ENCODE measurements at places on chromosomes 3 and 15. TPM values are rescaled to one million over a fixed set of nuclear protein-coding genes. Genes with fewer than 3 reads are reported as not detected.
A peak's percentile ranks its signal among the peaks of the same experiment; 100 is the strongest.

RTP3 gene
- not detected for total RNA-seq

- DNase-seq: peak; percentile 66
Measured at GRCh38 chr3:149662240-149662887, 4.5 kb upstream of the WWTR1 start.

DNA sequence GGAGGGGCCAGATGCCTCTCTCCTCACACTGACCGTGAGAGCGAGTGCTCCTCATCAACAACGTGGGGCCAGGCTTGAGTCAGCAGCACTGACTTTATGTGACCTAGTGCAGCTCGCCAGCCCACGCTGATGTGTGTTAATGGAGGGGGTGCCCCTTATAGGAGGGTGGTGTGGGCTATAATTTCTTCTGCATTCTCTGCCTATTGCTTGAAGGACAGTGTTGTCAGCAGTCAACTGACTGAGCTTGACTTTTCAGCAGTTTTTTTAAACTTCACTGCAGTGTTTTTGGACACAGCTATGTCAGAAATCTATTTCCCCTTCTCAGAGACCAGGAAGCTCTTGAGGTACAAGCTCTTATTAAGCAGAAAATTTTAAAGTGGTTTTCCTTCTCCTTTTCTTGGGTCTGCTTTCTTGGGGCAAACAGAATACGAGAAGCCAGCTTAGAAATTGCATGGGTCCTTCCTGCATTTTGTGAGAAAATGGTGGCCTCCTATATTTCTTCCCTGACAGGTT is 304.8 kb upstream of the CTDSPL start:
- DNase-seq: no peak

- DNase-seq: no peak
Measured at GRCh38 chr3:65560133-65560532, 478.6 kb downstream of the MAGI1 start.

CLDN18 gene
- not detected for total RNA-seq

DNA sequence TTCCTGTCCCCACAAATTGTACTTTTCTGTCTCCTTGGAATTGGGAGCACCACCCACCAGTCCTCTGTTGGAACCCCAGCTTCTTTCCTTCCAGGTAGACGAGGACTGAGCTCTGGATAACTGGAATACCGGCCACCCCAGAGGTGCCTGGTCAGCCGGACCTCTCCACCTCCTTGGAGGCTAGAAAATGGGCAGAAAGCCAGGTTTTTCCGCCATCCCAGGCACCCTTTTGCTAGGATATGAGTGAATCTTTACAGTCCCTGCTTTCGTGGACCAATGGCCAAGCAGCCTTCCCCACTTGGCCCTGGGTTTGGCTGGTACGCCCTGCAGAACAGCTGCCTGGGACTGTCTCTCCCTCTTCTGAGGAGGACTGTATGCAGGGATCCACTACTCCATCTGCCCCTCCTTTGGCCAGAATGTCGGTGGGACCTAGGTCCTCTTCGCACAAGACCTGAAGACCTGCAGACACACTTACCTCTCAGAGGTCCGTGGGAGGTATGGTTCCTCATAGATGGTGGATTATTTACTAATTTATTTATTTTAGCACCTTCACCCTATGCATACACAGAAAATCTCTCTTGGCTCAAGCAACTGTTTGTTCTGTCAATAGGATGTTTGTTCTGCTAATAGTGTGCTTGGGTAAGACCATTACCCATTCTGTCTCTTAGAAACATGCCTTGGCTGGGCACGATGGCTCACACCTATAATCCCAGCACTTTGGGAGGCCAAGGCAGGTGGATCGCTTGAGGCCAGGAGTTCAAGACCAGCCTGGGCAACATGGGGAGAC is 8.6 kb upstream of the CHAC1 start:
- DNase-seq: no peak

GRCh38 chr3:141413801-141414689 is 45.7 kb downstream of the ZBTB38 start:
- DNase-seq: no peak

GRCh38 chr3:169575381-169575780 is 88.1 kb downstream of the MECOM start:
- DNase-seq: peak; percentile 82

DNA sequence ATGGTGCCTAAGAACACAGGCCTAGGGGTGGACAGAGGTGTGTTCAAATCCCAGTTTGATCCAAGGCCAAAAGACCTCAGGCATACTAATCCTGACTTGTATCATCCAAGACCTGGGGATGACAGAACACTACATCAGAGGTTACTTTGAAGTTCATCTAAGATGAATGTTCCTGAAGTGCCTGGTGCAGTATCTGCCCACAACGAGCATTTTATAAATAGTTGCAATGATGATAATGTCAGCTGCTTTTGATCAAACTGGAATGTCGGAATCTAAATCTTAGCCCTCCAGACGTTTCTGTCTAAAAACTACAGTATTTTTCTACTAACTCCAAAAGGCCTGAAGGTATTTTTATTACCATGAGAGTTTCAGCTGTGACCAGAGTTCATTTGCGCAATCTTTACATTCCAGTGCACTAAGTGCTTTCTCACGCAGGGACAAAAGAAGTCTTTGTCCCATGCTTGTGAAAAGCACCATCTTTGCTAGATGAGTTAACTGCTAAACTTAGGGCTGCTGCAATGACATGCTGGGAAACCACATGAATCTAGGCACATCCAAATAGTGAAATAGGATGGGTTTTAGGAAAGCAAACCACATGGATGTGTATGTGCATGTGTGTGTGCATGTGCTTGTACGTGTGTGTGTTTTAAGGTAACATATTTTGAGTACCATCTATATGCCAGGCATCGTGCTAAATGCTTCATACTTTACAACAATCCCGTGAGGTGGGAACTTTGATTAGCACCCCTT is 18.1 kb downstream of the ANXA2 start:
- DNase-seq: peak; percentile 93

DNA sequence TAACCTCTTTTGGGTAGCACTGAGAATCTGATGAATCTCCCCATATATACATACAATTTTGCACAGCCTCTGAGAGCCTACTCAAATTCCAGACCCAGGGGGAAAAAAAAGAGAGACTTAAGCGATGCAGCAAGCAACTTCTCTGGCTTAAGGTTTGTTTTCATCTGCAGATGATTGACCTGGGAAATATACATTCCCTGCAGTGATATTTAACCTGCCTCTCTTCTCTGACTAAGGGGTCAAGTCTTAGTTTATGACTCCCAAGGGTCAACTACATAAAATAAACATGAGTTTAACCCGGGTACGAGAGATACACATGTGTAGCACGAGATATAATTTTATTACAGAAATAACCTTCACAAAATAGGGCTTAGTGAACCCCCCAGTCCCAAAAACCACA is 737.8 kb downstream of the TUSC7 start:
- no peak for DNase-seq

NOX5 gene
- total RNA-seq: 1.1 TPM

DNA sequence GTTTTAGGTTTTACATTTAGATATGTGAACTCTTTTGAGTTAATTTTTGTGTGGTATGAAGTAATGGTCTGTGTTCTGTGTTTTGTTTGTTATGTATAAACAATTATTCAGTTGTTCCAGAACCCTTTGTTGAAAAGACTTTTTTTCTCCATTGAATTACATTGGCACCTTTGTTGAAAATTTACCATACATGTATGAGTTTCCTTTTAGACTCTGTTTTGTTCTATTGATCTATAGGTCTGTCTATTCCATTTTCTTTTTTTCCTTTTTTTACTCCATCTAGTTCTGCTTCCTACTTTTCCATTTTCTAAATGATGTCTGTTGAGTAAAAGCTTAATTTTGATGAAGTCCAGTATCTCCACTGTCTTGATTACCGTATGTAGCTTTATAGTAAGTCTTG is 31.4 kb downstream of the ARIH2 start:
- DNase-seq: no peak

GRCh38 chr3:133271539-133271938 is 128.3 kb upstream of the BFSP2 start:
- DNase-seq: peak; percentile 56

GRCh38 chr15:29682361-29682760 is 139.9 kb downstream of the TJP1 start:
- no peak for DNase-seq

CPEB1 gene
- 0.94 TPM for total RNA-seq

ACOX2 gene
- 61.4 TPM for total RNA-seq

DNA sequence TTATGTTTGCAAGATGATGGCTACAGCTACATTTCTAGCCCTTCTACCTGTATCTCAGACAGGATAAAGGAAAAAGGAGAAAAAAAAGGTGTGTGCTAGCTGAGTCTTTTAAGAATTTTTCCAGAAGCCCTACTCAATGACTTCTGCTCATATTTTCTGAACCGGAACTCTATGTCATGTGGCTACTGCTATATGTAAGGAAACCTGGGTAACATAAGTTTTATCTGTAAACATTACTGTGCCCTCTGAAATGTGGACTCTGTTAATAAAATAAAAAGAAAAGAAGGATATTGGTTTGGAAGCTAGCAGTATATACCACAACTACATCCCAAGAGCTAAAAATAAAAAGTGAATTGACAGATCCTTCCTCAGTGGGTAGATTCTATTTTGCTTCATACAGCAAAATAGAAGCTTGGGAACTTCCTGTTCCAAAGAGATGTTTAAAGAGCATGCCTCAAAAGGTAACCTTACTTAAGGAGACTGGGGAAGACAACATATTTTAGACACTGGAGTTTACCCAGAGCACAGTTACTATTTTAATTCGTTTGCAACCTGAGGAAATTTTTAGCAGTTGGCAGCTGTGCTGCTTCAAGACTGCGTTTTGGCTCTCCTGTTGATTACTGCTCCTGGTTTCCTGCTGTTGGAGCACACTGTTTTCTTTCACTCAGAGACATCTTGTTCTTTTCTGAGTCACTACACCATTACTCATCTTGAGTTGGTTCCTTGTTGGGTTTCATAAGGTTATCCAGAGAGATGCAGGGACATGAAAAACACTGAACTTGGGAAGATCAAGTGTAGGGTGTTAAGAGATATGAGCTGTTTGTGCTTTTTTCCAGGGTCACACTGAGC is 280.7 kb downstream of the NFKBIZ start:
- peak; percentile 90 for DNase-seq

DNA sequence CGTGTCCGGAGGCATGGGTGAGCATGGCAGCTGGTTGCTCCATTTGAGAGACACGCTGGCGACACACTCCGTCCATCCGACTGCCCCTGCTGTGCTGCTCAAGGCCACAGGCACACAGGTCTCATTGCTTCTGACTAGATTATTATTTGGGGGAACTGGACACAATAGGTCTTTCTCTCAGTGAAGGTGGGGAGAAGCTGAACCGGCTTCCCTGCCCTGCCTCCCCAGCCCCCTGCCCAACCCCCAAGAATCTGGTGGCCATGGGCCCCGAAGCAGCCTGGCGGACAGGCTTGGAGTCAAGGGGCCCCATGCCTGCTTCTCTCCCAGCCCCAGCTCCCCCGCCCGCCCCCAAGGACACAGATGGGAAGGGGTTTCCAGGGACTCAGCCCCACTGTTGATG is 49.5 kb downstream of the PGPEP1L start:
- DNase-seq: no peak

KIF23 gene
- total RNA-seq: 63.0 TPM

STRC gene
- not detected for total RNA-seq

CHST13 gene
- not detected for total RNA-seq

GRCh38 chr15:43151688-43152087 is 18.3 kb downstream of the TMEM62 start:
- no peak for DNase-seq

DNA sequence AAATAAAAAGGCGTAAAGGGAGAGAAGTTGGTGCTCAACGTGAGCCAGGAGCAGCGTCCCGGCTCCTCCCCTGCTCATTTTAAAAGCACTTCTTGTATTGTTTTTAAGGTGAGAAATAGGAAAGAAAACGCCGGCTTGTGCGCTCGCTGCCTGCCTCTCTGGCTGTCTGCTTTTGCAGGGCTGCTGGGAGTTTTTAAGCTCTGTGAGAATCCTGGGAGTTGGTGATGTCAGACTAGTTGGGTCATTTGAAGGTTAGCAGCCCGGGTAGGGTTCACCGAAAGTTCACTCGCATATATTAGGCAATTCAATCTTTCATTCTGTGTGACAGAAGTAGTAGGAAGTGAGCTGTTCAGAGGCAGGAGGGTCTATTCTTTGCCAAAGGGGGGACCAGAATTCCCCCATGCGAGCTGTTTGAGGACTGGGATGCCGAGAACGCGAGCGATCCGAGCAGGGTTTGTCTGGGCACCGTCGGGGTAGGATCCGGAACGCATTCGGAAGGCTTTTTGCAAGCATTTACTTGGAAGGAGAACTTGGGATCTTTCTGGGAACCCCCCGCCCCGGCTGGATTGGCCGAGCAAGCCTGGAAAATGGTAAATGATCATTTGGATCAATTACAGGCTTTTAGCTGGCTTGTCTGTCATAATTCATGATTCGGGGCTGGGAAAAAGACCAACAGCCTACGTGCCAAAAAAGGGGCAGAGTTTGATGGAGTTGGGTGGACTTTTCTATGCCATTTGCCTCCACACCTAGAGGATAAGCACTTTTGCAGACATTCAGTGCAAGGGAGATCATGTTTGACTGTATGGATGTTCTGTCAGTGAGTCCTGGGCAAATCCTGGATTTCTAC is at the start of gene RARB:
Gene RARB (plus strand): TSS at position 322 of the 847 bp plus-strand sequence. CDS start 469 bp downstream, at position 791.
- peak; percentile 80 for DNase-seq

- no peak for DNase-seq
Measured at GRCh38 chr3:98434412-98434811, 28.6 kb upstream of the OR5K1 start.

- DNase-seq: peak; percentile 29
Measured at GRCh38 chr15:56866803-56867202, 51.6 kb upstream of the TCF12 start.

DNA sequence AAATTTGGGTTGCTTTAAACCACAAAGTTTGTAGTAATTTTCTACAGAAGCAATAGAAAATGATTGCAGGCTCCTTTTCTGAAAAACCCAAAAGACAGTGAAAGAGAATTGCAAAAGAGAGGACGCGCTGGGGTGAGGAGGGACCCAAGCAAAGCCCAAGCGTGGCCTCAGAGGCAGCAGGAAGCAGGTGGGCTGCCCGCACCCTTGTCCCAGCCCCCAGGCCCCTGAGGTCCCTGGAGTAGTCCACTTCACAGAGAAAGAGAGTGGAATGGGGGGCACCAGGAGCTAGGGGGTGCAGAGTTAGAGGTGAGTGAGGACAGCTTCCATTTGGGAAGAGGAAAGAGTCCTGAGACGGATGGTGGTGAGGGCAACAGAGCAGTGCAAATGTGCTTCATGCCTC is 11.6 kb downstream of the DNAJB8 start:
- no peak for DNase-seq

EDEM1 gene
- 57.4 TPM for total RNA-seq

DNA sequence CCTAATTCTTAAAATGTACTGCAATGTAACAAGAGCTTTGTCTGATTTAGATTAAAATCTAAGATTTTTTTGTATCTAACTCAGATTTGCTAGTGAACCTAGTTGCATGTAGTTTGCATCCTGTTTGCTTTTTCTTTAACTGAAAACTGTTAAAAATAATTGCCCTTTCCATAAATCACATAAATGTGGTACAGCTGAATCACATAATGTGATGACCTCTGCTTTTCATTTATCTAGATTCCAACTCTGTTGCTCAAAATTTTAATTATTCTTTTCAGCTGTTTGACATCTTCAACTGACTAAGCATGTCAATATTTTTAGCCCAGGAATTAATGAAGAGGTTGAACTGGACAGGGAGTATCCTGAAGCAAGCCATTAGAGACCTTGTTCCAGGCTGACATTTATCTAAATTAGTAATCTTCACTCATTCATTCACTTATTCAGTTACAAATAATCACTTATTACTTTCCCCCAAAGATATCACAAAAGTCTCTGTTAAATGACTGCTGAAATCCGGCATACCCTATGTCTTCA is 101.9 kb upstream of the PLXND1 start:
- DNase-seq: no peak

ALDH1L1 gene
- 12.9 TPM for total RNA-seq
